ENCODE measurements at places on chromosomes 5 and 9. TPM values are rescaled to one million over a fixed set of nuclear protein-coding genes. Genes with fewer than 3 reads are reported as not detected.

Gene PPP1R26
- 21.5 TPM for total RNA-seq

Gene GABRA6
- not detected for total RNA-seq

Gene ZNF366
- 1.6 TPM for total RNA-seq

Gene TAF1L
- not detected for total RNA-seq

Gene LCN15
- 3.7 TPM for total RNA-seq

Gene VCP
- total RNA-seq = 174 TPM

Gene IFNB1
- total RNA-seq = not detected

Gene UIMC1
- 30.7 TPM for total RNA-seq

Gene GPX3
- 147 TPM for total RNA-seq

GRCh38 chr9:130713286-130713960 is 19.8 kb downstream of the EXOSC2 start:
- DNase-seq = no peak

DNA sequence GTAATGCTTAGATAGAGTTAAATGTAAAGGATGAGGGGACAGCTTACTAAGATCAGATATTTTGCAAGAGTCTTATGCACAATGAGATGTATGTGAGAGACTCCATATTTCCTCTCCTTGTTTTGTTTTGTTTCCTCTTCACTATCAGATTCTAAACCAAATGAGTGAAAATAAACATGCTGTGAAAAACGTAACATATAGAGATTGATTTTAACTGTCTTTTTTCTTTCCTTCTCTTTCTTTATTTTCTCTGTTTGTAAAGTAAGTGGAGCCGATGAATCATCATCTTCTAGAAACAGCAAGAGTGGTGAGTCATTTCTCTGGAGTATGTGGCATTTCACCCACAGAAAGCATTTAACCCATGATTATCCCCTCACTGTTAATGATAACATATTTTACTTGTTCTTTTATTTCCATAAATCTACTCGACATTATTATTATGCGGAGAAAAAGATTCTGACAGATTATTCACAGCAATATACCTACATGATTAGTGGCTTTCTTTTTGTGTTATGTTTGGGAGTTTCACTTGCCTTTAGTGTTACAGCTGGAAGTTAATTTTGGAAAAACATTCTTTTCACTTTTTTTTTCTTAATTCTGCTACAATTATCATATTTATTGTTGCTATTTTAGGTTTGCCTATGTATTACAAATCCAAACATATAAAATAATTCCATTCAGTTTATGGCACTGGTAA is 2.1 kb upstream of the ANXA1 start:
- no peak for DNase-seq

- no peak for DNase-seq
These were observed 36.8 kb downstream of the NSG2 start for GRCh38 chr5:174082286-174082685.

- no peak for DNase-seq
These were observed at the start of gene ARL14EPL for GRCh38 chr5:116032094-116032517. Gene ARL14EPL (plus strand): TSS chr5:116032472. CDS start chr5:116051466, 18,994 bp downstream.

DNA sequence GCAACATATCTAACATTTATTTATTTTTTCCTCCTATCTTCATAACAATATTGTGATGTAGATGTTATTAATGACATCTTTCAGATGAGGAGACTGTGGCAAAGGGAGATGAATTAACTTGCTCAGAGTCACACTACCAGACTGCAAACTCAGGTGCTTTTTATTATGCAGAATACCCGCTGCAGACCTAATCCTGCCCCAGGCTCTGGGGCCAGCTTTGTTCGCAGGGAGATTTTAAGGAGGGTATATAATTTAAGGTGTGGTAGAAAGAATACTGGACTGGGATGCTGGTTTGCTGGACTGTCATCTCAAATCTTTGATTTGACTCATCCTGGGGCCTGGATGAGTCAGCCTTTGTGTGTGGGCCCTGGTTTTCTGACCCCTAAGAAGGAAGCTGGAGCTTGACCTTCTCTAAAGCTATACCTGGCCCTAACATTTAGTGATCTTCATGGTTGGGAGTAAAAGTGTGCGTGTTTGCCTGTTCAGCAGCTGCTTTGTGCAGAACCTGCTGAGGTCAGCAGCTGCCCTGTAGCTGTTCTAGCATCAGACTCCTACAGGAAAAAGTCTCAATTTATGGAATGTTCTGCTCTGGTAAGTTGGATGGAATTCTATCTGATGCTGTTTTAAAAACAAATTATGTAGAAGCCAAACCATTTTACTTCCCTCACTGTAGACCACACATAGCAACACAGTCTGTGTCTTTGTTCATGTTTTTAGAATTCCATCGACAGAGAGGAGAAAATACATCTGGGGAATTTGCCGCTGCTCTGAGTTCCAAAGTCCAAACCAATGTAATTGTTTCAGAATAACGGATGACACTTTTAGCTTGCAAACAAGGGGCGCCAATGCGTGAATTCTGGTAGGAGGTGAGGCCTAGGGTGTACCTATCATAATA is 4.5 kb downstream of the SLC36A1 start:
- DNase-seq = no peak

GRCh38 chr9:94734054-94734754 is 7.7 kb downstream of the AOPEP start:
- DNase-seq = peak; percentile 4

- no peak for DNase-seq
These were observed 2378.4 kb upstream of the WWC1 start for GRCh38 chr5:165913059-165913458.

- no peak for DNase-seq
These were observed 86.7 kb downstream of the PRKACG start for GRCh38 chr9:68927165-68927564.

Measured in mucosa of descending colon (tissue), 3 donors.